CD4-positive, alpha-beta T cell treated with Interleukin-2 at 100 ng/mL for 4 hours (primary cell): ENCODE measurements at places on chromosomes 7 and 10.

GRCh38 chr10:82278401-82279182 lies 403.6 kb downstream of the NRG3 start:
- no peak for DNase-seq

GRCh38 chr10:124558339-124559321 lies 97.0 kb downstream of the LHPP start:
- DNase-seq = no peak

DNA sequence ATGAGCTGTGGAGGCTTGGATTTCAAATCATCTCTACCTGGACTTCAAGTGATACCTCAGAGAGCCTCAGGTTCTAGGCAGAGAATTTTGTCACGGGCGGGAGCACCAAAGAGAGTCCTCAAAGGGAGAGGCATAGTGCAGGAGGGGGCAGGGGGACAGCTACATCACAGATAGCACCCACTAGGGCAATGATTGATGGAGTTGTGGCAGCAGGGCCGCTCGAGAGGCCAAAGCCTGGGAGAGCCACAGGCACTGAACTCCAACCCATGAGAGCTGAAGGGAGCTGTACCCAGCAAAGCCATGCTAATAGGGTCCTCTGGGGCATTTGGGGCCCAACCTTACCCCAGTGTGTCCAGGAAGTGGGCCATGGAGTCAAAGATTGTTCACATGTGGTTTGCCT lies 232.0 kb upstream of the PCDH15 start:
- no peak for DNase-seq

DNA sequence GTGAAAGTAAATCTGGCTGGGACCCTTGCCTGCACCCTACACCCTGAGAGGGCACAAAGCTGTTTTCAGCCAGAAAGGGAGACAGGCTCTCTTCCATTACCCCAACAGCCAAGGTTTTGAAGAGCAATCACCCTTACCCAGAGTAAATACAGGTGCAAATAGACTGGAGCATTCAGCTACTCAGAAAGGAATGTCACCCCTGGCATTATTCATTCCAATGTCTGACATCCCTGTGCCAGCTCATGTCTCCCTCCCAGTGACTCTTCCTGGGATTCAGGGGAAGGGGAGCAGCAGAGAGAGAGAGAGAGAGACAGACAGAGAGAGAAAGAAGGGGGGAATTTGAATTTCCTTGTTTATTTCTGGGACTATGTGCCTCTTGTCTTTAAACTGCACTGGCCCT lies 611.8 kb downstream of the SORCS3 start:
- DNase-seq = no peak

- DNase-seq = no peak
Observed at GRCh38 chr10:78779339-78779955, 289.3 kb upstream of the ZMIZ1 start.

DNA sequence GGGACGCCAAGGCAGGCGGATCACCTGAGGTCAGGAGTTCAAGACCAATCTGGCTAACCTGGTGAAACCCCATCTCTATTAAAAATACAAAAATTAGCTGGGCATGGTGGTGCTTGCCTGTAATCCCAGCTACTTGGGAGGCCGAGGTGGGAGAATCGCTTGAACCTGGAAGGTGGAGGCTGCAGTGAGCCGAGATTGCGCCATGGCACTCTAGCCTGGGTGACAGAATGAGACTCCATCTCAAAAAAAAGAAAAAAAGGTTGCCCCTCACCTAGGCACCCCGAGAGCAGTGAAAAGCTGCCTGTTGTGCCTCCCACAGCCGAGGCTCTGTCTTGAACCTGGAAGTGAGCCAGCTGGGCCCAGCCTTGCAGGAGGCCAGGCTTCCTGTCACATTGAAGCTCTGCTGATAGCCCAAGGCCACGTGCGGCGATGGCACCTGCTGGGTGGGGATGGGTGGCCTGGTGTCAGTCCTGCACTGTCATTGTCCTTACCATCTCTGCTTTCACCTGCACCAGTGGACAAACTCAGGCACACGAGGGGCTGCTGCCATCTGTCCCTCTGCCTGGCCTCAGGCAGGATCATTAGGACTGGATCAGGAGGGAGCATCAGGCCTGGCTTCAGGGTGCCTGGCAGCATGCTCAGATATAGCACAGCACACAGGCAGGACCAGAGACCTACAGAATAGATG lies 37.8 kb downstream of the DNAJB12 start:
- DNase-seq = peak; percentile 55

DNA sequence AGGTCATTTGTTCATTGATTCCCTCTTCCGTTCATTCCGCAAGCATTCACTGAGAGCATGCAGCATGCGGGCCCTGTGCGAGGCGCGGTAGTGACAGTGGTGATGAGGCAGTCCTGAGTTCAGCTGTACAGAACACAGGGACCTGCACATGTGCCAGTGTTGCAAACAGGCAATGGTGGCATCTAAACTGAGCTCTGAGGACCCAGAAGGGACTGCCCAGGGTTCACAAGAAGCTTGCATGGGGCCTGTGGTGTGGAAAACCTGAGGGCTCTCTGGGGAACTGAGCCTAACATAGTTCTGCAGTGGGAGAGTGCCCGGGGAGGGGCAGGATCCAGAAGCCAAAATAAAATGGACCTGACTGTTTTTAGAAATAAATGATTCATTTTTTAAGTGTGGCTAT lies 13.2 kb downstream of the ZNF488 start:
- no peak for DNase-seq

DNA sequence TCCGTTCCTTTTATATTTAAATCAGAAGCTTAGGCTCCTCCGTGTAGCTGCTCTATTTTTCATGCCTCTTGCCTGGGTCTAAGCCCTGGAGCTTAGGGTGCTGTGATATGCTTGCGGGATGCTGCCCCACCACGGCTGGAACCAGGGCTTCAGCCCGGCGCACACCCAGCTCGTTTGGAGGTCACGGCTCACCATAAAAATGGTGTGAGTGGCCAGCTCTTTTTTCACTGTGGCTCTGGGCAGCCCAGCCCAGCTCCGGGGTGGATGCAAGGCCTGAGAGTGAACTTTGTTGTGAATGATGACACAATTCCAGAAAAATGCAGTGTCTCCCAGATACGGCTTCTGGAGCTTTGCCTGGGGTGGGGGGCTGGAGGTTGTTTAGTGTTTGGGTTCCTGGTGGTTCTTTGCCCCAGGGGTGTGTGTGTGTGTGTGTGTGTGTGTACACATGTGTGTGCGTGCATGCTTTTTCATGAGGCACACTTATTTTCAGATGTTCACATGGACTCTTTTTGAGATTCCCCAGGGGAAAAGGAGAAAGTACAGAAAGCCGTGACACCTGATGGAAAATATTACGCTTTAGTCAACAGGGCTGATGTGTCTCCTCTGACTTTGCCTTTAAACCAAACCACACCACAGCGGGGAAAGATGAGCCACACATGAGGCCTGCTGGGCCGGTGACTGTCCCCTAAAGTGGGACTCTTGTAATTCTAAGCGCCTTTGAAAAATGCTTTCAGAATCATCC lies 46.2 kb downstream of the GRK5 start:
- no peak for DNase-seq

- DNase-seq = no peak
Observed at GRCh38 chr7:100370746-100371145, 2.5 kb upstream of the PILRA start.

DNA sequence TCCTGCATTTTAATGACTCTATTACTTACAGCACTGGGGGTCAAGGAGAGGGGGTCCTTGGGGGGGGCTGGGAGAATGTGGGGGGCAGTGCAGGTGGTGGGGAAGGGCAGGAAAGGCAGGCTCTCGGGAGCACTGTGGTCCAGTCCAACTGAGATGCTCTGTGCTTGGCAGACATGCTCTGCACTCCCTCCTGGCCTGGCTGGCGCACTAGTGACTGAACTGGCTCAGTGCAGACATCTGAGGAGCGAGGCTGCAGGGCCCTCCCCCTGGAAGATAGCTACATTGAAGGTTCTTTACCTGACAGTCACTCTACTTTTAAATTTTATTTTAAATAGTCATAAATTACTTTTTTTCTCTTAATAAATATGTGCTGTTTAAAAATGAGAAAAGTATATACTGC lies 105.7 kb downstream of the NEURL1 start:
- DNase-seq = no peak

- no peak for DNase-seq
Observed at GRCh38 chr10:131630772-131631258, 270.0 kb upstream of the PPP2R2D start.

- peak; percentile 55 for DNase-seq
Observed at GRCh38 chr7:149662591-149663095, 110.7 kb downstream of the ZNF467 start.

DNA sequence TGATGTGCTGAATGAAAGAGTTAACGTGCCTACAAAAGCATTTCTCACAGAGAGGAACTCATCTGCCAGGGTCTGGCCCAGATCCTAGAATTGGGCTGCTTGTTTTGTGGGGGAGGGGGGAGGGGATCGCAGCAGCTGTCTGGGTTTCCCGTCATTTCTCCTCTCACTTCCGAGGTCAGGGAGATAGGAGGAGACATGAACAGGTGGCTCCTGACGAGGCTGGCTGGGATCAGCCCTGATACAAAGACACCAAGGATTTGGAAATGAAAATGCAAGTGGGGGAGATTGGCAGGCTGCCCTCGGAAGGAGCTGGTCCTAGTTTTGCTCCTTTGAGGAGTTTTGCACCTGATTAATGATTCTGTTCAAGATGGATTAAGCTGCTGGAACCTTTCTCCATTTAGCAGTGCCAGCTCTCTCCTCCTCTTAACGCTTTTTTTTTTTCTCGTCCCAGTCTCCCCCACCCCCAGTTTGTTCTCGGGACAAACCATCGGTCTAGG lies 86.8 kb upstream of the KMT2C start:
- DNase-seq = no peak

GRCh38 chr10:1664333-1664964 lies 72.9 kb downstream of the ADARB2 start:
- no peak for DNase-seq

DNA sequence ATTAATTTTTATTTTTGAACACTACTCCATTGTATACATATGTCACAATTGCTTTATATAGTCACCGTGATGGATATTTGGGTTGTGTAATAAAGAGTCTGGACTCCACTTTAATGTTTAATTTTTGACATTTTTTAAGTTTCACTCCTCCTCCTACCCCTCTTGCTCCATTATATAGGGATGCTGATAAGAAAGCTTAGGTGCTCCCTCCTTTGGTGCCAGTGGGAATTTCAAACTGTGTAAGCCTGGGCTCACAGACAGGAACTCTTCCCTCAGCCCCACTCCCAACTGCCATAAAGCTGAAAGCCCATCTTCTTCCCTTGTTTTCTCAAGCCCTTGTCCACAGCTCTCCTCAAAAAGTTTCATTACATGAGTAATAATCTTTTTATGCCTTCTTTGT lies 47.6 kb downstream of the TWIST1 start:
- DNase-seq = no peak

DNA sequence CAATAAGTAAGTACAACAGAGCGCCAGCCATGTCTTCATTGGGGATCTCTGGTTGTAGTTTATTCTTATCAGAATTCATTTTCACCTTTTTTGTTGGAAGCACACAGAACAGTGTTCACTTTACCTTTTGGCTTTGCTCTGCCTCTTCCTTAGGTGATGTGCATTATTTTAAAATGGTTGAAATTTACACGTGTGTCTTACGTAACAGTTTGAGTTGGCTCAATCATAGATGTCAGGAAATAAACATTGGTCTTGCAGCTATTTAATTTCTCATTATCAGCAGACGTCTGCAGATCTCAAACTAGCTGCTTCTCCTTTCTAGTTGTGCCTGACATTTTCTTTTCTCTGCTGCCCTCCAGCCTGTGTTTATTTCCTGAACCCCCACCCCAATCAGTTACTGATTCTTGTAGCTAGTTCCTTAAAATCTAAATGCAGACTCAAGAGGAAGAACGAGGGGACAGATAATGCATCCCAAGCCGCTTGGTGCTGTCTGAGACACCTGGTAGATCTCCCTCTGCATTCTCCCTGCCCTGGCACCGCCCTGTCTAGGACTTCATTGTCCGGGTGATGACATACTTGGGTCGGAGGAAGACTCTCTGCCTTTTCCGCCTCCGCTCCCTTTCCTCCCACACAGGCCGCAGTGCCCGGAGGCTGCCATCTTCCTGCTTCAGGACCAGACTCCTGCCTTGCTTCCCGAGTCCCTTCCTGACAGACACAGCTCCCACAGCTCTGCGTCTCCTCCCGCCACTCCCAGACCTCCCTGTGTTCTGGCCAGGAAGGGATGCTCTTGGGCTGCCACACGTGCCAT lies 108.2 kb downstream of the ANKRD61 start:
- no peak for DNase-seq

DNA sequence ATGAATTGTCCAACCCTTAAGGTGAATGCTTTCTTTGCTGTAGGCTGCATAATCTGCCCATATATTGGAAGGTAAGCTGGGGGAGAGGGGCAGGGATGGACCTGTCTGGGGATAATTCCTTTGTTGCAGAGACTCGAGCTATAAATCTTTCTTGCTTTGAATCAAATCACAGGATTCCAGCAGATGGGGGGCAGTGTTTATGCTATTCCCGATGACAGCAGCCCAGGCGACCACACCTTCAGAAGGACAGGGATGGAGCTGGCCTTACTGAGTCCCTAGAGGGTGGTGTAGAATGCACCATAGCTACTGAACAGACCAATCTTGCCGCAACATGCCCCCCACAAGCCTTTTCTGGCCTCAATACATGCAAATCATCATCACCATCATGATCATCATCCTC lies 2.5 kb downstream of the PODXL start:
- no peak for DNase-seq

GRCh38 chr10:68231817-68232251 lies at the start of gene ATOH7:
ATOH7 (minus strand) TSS chr10:68232113; CDS start chr10:68231677, 436 bp downstream.
- DNase-seq = no peak

GRCh38 chr10:69567920-69568319 lies 5.3 kb downstream of the NEUROG3 start:
- DNase-seq = no peak

GRCh38 chr10:86282664-86283465 lies 83.7 kb downstream of the GRID1 start:
- no peak for DNase-seq

GRCh38 chr7:17104419-17104818 lies 194.0 kb upstream of the AHR start:
- DNase-seq = no peak

DNA sequence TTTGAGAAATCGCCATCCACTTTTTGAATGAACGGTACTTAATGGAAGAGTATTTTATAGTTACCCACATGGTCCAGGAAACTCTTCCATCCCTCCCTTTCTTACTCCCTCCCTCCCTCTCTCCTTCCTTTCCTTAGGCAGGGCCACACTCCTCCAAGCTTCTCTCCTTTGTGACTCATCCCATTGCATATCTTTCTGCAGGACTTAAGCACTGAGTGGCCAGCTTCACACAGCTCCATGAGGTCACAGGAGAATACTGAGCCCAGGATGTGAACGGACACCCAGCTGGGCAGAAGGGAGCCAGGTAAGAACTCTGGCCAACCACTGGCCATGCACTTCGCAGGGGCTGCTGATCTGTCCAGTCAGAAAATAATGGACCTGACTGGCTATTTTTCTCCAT lies 189.7 kb upstream of the ADCY1 start:
- DNase-seq = no peak

DNA sequence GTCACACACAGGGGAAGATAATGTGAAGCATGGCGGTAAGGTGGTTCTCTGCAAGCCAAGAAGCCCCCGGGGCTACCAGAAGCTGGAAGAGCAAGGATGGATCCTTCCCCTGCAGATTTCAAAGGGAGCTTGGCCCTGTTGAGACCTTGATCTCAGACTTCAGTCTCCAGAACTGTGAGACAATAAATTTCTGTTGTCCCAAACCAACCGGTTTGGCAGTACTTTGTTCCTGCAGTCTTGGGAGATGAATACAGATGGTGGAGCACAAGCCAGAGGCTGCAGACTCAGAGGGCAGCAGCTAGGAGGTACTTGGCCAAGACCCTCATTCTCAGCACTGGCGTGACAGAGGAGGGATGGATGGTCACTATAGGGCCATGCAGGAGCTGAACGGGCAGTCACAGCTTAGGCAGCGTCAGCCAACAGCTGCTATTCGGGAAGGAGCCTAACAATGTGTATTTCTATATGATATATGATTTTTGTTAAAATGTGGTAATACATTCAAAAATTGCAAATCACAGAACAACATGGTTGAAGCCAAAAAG lies 387.3 kb downstream of the TNS3 start:
- DNase-seq = no peak
